Neural crest cell (in vitro differentiated cells): ENCODE measurements at places on chromosomes 2 and 18.

- peak overlapping the region; percentile 64 for H3K27ac ChIP-seq
- peak overlapping the region; percentile 62 for H3K4me3 ChIP-seq
- H3K36me3 ChIP-seq, result no peaks in the 10 kb centered on the region
- peaks cover 39% of the 10 kb centered on the region for H3K4me1 ChIP-seq
Measured at GRCh38 chr18:32803568-32803967, 30.7 kb upstream of the KLHL14 start.

- no peak for DNase-seq
- H3K4me3 ChIP-seq, result no peak overlapping the region
- H3K36me3 ChIP-seq, result peaks cover 20% of the 10 kb centered on the region
- H3K4me1 ChIP-seq, result no peaks in the 10 kb centered on the region
Measured at GRCh38 chr18:4672162-4672561, 217.1 kb upstream of the DLGAP1 start.

DNA sequence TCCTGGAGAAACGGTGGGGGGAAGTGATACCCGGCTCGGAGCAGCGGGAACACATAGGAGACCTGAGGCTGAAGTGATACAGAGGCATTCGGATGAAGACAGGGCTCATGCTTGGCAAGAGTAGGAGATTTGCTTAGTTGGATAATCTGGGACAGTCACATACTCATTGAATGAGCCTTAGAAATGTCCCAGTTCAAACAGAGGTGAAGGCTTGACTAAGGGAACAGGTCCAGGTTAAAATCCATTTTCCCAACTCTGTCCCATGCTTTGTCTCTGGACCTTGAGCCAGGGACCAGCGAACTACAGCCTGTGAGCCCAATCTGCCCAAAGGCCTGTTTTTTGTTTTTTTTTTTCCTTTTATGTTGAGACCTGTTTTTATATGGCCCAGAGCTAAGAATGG, 1.3 kb downstream of the UGT1A6 start:
- peaks cover under 1% of the 10 kb centered on the region for H3K36me3 ChIP-seq
- no peak overlapping the region for H3K4me3 ChIP-seq
- no peak for DNase-seq
- peaks cover 2% of the 10 kb centered on the region for H3K4me1 ChIP-seq
- H3K27me3 ChIP-seq, result no peaks in the 10 kb centered on the region
- no peak overlapping the region for H3K27ac ChIP-seq

- H3K4me3 ChIP-seq, result no peak overlapping the region
- H3K4me1 ChIP-seq, result peaks cover 6% of the 10 kb centered on the region
- H3K27ac ChIP-seq, result no peak overlapping the region
- no peak for DNase-seq
Measured at GRCh38 chr18:984004-984403, 79.3 kb downstream of the ADCYAP1 start.

- DNase-seq, result no peak
- H3K4me3 ChIP-seq, result no peak overlapping the region
- peaks cover 10% of the 10 kb centered on the region for H3K36me3 ChIP-seq
Measured at GRCh38 chr2:77578354-77578753, 56.2 kb upstream of the LRRTM4 start.

DNA sequence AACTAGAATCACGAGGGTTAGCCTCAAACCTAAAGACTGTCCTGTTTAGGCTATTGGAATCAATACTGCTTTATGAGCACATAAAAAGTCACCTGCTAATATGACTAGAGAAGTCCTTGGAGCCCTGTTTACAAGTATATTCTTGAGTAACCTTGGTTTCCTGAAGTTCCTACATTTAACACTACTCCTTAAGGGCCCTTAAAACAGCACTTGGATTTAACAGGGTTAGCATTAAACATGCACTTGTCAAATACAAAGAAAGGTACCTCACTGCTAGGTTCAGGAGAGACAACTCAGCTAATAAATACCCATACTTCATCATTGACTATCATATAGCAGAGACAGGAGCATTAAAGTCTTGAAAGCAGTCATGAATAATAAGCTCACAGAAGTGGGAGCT, 96.7 kb downstream of the SLC5A7 start:
- no peaks in the 10 kb centered on the region for H3K36me3 ChIP-seq
- DNase-seq, result no peak
- H3K27ac ChIP-seq, result no peak overlapping the region
- no peaks in the 10 kb centered on the region for H3K4me1 ChIP-seq

GRCh38 chr2:29747786-29748470, 173.5 kb downstream of the ALK start:
- no peak overlapping the region for H3K4me3 ChIP-seq
- DNase-seq, result no peak
- no peaks in the 10 kb centered on the region for H3K27me3 ChIP-seq
- no peak overlapping the region for H3K27ac ChIP-seq
- H3K4me1 ChIP-seq, result peaks cover 17% of the 10 kb centered on the region

DNA sequence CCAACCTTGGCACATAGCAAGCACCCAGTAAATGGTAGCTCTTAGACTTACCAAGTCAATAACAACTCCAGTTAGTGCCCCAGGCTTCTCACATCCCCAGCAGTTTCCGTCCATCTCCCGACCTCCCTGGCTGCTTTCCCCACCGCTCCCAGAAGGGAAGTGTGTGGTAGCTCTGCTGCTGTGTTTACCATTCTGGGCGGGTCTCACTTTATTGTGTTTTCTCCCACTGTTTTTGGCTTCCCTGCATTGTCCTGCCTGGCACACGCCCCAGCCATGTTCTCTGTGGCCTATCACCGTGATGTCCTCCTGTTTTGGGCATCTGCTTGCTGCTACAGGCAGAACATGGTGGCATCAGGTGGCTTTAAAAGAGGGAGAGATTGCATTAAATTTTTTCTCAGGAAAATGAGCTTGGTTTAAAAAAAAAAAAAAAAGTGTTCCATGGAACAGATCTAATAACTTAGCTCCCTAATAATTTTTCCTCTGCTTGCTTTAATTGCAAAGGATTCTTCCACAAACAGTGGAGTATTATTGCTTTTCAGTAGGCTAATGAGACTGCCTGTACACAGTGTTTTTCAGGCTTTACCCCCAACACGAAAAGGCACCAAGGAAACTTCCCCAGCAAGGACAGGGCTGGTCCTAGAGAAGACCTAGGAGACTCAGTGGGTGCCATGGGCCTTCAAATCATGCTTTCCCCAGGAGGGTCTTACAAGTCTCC, 8.0 kb upstream of the COX7A2L start:
- peaks cover 7% of the 10 kb centered on the region for H3K4me1 ChIP-seq
- peaks cover 25% of the 10 kb centered on the region for H3K27me3 ChIP-seq
- no peak for DNase-seq
- peak overlapping the region; percentile 35 for H3K27ac ChIP-seq
- H3K36me3 ChIP-seq, result no peaks in the 10 kb centered on the region

GRCh38 chr2:117855886-117856285, 41.4 kb downstream of the DDX18 start:
- peaks cover 17% of the 10 kb centered on the region for H3K27me3 ChIP-seq
- H3K27ac ChIP-seq, result no peak overlapping the region
- DNase-seq, result no peak
- H3K4me1 ChIP-seq, result no peaks in the 10 kb centered on the region
- H3K4me3 ChIP-seq, result no peak overlapping the region

- H3K27ac ChIP-seq, result no peak overlapping the region
- no peak for DNase-seq
- H3K36me3 ChIP-seq, result peaks cover 6% of the 10 kb centered on the region
- H3K27me3 ChIP-seq, result no peaks in the 10 kb centered on the region
- no peak overlapping the region for H3K4me3 ChIP-seq
Measured at GRCh38 chr2:7661502-7661901, 744.3 kb downstream of the RNF144A start.

GRCh38 chr2:24262421-24262970, 87.6 kb downstream of the FAM228A start:
- no peaks in the 10 kb centered on the region for H3K36me3 ChIP-seq
- H3K4me1 ChIP-seq, result no peaks in the 10 kb centered on the region
- no peak overlapping the region for H3K27ac ChIP-seq
- no peaks in the 10 kb centered on the region for H3K27me3 ChIP-seq
- DNase-seq, result no peak

DNA sequence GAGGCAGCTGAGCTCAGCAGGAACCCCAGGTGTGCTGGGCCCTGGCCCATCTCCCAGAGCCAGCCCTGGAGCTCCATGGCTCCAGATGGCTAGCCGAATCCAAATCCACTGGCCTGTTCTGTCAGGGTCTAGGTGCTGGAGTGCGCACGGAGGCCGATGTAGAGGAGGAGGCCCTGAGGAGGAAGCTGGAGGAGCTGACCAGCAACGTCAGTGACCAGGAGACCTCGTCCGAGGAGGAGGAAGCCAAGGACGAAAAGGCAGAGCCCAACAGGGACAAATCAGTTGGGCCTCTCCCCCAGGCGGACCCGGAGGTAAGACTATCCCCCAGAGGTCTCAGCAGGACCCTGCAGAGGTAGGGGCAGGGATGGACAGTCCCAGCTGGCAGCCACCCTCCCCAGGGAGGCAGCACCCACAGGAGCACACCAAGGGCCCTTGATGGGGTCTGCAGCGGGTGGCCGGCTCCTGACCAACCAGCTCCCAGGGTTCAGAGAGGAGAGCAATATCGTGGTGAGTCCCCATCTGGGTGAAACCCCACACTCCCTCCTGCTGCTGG, 26.1 kb upstream of the PRLH start:
- H3K4me3 ChIP-seq, result no peak overlapping the region
- no peaks in the 10 kb centered on the region for H3K36me3 ChIP-seq
- H3K27ac ChIP-seq, result no peak overlapping the region

DNA sequence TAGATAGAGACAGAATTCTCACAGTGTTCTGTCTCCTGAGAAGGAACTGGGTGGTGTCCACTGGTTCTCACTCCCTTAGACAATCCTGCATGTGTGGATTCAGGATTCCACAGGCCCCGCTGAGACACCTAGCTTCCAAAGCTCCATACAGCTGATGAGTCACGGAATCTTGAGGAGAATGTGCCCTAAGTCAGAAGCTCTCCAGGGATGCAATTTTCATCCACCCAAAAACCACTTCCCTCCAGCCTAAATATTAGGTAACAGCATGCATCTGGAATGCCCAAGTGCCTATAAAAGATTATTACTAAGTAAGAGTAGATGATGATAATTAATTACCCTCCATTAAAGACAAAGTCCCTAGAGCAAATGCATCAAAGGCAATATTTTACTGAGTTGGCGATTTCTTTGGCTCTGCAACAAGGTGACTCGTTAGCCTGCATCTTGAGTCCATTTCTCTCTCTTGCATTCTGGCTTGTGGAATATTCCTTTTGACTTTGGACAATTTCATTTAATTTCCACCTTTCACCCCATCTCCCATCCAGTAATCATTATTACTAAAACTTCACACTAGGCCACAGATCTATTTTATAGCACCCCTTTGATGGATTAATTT, 475.1 kb downstream of the TNS1 start:
- no peak overlapping the region for H3K27ac ChIP-seq
- H3K4me1 ChIP-seq, result peaks cover 7% of the 10 kb centered on the region
- no peaks in the 10 kb centered on the region for H3K27me3 ChIP-seq
- no peaks in the 10 kb centered on the region for H3K36me3 ChIP-seq
- no peak overlapping the region for H3K4me3 ChIP-seq

DNA sequence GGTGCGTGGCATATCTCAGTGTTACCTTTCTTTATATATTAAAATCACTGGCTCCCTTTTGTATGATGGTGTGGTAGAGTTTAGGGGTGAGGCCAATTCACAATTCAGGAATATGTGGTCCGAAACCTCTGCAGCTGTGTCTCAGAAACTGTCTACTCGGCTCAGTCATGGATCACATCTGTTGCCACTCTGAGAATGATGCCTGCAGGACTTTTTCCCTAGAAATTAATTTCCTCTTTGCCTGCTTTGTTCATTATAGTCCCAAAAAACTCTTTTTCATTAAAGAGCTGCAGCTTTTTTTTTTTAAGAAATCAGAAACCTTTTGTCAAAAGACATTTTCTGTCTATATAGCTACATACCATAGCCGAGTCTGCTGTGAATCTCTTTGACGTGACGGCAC, 104.9 kb upstream of the NFATC1 start:
- H3K27me3 ChIP-seq, result no peaks in the 10 kb centered on the region
- H3K4me3 ChIP-seq, result no peak overlapping the region

GRCh38 chr2:151707857-151708256, 26.4 kb downstream of the NEB start:
- H3K4me3 ChIP-seq, result no peak overlapping the region
- no peak for DNase-seq
- no peak overlapping the region for H3K27ac ChIP-seq

DNA sequence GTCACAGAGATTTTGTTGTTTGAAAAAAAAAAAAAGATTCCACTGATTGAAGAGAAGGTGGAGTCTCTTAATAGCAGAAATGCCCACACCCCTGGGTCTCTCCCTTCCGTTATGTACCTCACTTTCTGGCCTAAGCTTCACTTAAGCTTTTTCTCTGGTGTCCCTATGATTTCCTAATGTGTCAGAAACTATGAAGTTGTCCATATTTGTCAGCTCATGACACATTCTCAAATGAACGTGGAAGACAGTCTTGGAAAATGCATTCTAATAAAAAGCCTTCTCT, 5.4 kb upstream of the MALL start:
- no peak for DNase-seq
- H3K36me3 ChIP-seq, result no peaks in the 10 kb centered on the region
- peaks cover 10% of the 10 kb centered on the region for H3K4me1 ChIP-seq
- no peak overlapping the region for H3K27ac ChIP-seq

DNA sequence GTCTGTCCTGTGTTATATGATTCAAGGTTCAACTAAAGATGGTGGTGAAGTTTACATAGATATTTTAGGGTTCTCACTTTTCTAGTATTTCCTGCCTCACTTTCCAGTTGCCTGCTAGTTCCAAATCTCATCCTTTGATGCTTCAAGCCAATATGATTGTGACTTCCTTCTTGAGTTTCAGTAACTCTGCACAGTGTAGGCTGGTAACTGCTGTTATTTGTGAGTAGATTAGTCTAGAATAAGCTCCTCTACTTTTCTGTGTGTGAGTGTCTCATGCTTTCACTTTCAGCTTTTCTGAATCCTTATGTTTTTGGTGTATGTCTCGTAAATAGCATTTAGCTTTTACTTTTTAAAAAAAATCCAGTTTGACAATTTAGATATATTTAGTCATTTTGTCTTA, 42.6 kb downstream of the GALNT1 start:
- no peak overlapping the region for H3K27ac ChIP-seq
- H3K4me3 ChIP-seq, result no peak overlapping the region
- H3K27me3 ChIP-seq, result no peaks in the 10 kb centered on the region
- peaks cover 14% of the 10 kb centered on the region for H3K4me1 ChIP-seq
- H3K36me3 ChIP-seq, result peaks cover 52% of the 10 kb centered on the region

DNA sequence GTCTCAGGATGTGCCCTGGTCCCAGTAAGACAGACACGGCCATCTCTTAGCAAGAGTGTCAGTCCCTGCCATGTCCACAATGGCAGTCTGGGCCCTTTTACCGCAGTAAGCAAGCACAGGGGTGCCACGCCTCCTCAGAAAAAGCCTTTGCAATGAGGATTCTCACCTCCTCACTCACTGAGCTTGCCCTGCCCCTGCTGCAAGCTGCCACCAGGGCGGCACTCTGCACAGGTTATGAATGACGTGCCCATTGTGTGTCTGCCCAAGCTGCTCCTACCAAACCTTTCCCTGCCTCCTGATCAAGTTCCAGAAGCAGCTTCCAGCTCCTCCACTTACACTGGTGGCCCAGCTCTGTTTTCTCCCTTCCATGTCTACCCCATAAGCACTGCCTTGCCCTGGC, 23.3 kb downstream of the ERCC3 start:
- H3K4me1 ChIP-seq, result no peaks in the 10 kb centered on the region
- peaks cover 42% of the 10 kb centered on the region for H3K36me3 ChIP-seq
- H3K27ac ChIP-seq, result no peak overlapping the region
- no peak overlapping the region for H3K4me3 ChIP-seq
